ENCODE measurements at places on chromosomes 5 and 9.

DNA sequence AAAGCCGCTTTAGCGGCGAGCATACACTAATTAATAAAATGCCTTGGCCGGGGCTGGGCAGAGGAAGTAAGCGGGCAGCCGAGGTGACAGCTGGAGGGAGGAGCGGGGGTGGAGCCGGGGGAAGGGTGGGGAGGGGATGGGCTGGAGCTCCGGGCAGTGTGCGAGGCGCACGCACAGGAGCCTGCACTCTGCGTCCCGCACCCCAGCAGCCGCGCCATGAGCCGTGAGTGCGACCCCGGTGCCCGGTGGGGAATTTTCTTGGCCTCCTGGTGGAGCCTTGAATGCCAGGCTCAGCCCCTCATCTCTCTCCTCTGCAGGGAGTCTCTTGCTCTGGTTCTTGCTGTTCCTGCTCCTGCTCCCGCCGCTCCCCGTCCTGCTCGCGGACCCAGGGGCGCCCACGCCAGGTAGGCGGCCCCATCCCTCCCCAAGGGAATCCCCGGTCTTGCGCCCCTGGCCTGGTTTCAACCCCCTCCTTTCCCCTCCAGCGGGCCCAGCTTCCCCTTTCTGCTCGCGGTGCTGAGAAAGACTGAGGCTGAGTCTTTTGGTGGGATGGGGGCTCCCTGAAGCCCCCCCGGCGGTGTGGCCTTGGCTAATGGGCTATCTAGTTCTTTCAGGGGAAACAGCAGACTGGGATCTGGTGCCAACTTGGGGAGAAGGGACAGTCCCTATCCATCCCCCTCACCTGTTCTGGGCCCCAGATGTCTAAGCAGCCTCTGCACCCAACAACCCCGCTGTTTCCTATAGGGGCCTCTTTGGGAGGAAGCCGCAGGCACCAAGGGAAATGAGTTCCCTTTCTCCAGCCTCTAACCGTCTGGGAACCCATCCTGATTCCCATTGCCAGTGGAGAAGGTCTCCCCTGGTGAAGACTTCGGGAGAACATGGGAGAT is at the start of gene PTGS1:
PTGS1 (plus strand) TSS at position 156 of the 887 bp plus-strand sequence; CDS start at position 217, 61 bp downstream.
- DNase-seq: no peak

DNA sequence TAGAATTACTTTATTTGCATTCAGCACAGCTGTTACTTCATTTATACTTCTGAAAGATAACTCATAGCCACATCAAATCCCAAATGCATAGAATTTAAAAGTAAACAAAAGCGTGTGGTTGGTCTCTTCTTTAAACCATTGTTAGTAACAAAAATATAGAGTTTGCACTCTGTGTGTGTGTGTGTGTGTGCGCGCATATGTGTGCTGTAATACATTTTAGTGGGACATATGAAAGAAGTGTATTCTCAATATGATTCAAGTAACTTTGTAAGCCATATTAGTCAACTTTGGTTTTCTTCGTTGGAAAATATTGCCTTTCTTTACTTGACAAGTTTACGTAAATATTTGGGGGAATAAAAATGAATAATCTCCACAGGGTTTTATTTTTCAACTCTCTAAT is 106.1 kb upstream of the PRRC1 start:
- no peak for DNase-seq

- no peak for DNase-seq
These were observed 380.7 kb upstream of the IRX1 start for GRCh38 chr5:3214838-3215374.

DNA sequence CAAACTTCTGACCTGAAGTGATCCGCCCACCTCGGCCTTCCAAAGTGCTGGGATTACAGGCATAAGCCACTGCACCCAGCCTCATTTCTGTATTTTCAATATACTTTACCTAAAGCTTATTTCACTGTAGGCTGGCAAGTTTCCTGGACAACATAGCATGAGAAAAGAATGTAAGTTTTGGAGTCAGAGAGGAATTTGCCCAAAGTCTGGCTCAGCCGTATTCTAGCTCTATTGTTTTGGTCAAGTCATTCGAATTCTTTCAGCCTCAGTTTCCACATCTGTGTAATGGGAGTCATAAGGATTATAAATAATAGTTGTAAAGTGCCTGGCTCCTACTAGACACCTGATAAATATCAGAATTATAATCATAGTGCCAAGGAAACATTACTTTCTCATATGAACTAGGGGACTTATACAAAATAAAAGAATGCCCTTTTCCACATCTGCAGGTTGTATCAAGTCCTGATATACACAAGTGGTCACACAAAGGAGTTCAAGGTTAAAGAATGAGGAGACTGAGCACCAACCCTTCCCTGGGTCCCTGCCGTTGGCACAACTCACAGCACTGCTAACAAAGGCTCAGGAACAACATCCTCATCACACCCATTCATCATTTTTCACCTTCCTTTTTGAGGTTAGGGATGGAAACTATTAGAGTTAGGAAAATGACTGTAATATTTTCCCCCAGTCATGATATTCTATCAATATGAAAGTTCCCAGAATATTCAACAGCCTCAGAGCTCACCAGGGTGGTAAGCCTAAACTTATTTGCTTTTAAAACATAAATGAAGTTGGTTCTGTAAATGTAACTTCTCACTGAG is 34.6 kb upstream of the RAI14 start:
- no peak for DNase-seq

GRCh38 chr9:16727452-16728136 is 142.9 kb downstream of the BNC2 start:
- no peak for DNase-seq
